Activated CD8-positive, alpha-beta T cell treated with anti-CD3 and anti-CD28 coated beads, Interleukin-2, amount 10 ng/mL, durations not matched to agents 7 days and 5 days (primary cell): ENCODE measurements at places on chromosomes 12 and 14. TPM values are rescaled to one million over a fixed set of nuclear protein-coding genes. Genes with fewer than 3 reads are reported as not detected.

DNA sequence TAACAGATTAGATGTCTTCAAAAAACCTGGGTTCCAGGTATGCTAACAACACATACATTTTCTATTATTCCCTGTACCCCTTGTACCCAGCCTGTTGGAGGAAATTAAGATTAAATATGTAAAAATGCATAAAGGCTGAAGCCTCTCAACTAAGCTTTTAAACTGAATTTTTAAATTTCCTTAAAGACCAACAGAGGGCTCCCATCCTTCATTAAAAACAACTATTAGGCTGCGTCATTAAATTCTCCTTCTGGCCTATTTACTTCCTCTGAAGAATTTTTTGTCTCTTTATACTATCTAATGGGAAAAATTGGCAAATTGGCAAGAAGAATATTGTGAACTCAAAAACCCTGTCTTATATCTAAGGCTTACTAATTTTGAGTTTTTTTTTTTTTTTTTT, 21.8 kb downstream of the SENP1 start:
- H3K27me3 ChIP-seq: no peaks in the 10 kb centered on the region
- H3K36me3 ChIP-seq: peaks cover 46% of the 10 kb centered on the region
- H3K4me1 ChIP-seq: no peaks in the 10 kb centered on the region
- no peak overlapping the region for H3K4me3 ChIP-seq
- H3K27ac ChIP-seq: no peak overlapping the region

CLEC4D gene
- total RNA-seq: not detected

SCN8A gene
- 1.6 TPM for total RNA-seq

SERPINA9 gene
- not detected for total RNA-seq

MYH6 gene
- not detected for total RNA-seq
